CD4-positive, alpha-beta T cell treated with Interleukin-15 for 1 hour (primary cell): ENCODE measurements at places on chromosomes 11 and 22.

- DNase-seq, result no peak
Measured at GRCh38 chr11:59259867-59260475, 47.2 kb upstream of the MPEG1 start.

- DNase-seq, result no peak
Measured at GRCh38 chr11:48210052-48210451, 6.6 kb upstream of the OR4B1 start.

DNA sequence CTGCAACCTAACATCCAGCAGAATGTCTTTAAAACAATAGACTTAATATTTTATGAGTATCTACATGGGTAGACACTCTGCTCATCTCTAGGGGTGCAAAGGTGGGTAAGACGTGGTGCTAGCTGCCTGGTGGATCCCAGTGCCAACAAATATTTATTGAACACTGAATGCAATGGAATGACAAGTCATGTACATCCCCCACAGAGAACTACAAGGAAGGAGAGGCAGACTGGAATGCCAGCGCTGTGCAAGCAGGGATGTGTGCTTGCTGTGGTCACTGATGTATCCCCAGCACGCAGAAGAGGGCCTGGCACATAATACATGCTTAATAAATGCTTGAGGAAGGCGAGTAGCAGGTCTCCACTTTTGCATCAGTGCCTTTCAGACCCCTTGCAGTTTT is 61.9 kb downstream of the CD6 start:
- no peak for DNase-seq

DNA sequence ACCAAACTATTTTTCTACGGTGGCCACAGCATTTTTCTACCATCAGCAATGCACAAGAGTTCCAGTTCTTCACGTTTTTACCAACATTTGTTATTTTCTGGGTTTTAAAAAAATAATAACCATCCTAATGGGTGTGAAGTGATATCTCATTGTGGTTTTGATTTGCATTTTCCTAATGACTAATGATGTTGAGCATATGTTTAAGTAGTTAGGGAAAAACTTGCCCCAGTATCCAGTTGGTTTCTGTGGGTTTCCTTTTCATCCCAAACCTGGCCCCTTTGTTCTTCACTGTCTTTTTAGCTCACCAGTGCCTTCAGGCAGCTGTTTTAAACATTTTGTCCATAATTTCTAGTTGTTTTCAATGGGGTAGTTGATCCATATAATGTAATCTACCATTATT is 14.7 kb upstream of the PTS start:
- no peak for DNase-seq

- no peak for DNase-seq
Measured at GRCh38 chr22:23834793-23835483, 3.9 kb downstream of the DERL3 start.

DNA sequence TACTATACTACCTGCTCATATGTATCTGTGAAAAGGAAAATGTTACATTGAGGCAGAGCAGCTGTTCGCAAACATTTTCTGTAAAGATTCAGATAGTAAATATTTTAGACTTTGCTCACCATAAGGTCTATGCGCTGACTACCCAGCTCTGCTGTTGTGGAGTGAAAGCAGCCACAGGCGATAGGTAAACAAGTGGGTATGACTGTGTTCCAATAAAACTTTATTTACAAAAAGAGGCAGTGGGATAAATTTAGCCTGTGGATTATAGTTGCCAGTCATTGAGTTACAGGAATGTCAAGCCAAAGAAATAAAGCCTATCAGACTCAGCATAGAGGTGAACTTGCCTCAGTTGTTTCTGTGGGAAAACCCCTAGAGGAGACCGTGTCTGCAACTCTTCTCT is 487.7 kb upstream of the API5 start:
- DNase-seq, result no peak

GRCh38 chr11:72602250-72602904 is 71.8 kb downstream of the PDE2A start:
- no peak for DNase-seq

DNA sequence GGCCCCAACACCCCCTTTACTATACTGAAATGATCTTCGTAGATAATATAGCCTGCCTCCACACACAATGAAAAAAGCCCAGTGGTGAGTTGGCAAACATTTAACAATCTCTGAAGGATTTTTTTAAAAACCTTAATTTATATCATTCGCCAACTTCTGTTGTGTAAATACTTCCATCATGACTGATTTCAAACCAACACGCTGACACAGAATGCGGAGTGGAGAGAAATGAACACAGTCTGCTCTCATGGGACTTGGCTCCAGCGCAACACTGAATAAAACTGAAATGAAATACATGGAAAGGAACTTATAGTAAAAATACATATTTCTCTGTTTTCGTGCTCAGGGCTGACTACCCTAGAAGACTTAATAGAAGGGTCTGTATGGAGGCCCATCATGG is 61.3 kb upstream of the WNT11 start:
- no peak for DNase-seq

DNA sequence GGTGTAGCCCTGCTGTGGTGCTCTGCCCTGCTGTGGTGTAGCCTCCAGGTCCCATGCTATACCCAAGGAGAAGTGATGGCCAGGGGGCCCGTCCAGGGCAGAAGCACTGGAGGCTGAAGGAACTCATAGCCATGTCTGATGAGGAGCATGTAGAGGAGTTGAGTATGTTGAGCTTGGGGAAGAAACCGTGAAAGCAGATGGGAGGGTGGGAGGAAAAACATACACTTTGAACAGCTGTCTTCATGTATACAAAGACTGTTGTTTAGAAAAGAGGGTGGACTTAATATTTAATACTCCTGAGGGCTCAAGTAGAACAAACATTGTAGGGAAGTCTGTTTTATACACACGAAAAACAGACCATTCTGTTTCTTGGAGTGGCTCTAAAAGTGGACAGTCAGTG is 26.6 kb upstream of the TTC12 start:
- no peak for DNase-seq

DNA sequence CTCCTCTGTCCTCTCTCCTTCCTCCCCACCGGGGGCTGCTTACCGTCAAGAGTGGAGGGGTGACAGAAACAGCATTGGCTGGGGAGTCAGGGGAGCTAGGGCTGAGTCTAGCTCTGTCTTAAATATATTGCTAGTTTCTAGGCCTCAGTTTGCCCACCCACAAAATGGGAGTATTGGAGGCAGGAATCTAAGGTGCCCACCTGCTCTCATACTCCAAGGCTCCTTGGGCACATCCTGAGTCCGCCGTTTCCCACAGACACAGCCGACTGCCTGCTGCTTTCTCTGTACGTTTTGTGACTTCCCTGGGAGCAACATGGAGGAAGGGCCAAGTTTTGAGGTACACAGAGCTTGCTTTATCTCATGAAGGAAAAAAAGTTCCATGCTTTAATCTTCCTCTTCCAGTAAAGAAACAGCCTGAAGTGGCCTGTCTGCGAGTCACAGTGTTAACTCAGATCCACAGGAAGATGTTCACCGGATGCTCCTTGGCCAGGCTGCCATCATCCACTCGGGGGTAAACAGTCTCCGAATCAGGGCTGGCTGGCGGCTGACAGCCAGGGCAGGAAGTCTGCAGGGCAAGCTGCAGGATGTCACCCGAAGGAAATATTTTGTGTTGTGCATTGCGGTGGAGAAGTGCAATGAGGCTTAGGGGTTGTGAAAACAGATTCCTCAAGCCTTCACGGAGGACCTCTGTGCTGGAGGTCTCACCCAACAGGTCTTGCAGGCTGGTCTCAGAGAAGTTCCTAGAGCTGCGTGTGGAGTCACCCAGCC is 11.0 kb upstream of the CERK start:
- peak; percentile 73 for DNase-seq

DNA sequence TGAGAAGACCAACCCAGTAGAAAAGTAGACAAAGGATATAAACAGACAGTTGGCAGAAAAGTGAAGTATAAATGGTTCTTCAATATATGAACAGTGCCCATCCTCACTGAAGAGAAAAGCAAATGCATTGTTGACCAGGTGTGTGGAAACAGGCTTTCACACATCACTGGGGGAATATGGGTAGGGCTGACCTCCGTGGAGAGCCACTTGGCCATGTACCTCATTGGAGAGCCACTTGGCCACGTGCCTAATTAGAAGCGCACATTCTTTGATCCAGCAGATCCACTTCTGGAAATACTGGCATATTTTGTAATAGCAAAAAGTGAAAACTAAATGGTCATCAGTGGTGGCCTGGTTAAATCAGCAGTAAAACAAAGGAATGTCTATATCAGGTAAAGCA is 43.2 kb downstream of the PPP6R3 start:
- no peak for DNase-seq

DNA sequence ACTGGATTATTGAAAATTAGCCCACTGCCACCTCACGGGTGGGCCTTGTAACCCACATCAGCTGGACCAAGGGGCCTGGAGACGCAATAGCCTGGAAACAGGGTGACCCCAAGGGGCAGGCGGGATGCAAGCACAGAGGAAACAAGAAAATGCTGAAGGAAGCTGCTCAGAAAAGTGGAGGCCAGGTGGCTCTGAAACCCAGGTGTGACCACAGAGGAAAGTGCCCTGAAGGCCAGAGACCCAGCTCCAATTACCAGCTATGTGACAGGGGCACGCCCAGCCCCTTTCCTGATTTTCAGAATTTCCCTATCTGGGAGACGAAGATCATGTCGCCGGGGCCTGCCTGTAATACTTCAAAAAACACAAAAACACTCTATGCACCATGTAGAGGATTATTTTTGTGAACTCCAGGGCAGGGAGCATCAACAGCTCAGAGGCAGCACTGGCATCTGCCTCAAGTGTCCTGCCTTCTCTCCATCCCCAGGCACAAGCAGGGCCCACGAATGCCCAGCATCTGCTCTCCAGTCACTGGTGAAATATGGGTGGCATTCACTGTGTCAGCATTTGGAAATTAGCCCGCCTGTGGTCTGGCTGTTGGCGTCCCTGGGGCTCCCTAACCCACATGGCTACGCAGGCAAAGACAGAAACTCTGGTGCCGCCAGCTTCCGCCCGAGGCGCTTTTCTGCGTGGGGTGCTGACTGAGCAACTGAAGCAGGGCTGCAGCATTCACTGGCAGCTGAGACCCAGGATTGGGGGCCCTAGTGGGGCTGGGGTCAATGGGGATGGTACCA is 6.3 kb downstream of the KCNJ1 start:
- DNase-seq, result no peak

GRCh38 chr11:23283666-23284065 is 423.4 kb upstream of the CCDC179 start:
- no peak for DNase-seq

DNA sequence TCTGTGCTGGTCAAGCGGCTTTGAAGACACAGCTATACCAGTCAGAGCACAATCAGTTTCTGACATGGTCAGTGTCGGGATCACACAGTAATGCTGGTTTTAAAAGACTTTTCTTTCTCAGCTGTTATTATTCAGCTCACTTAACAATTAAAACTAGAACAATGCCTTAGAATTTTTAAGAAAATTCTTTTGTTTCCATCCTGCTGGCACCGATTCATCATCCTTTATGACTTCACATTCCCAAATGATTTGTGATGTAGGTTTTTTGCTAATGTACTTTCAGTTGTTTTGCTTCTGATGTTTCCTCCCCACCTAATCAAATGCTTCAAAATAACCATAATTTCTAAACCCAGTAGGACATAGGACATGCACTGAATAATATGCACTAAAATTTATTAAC is 34.5 kb upstream of the OLFML1 start:
- DNase-seq, result no peak

- no peak for DNase-seq
Measured at GRCh38 chr11:63710476-63711217, 29.3 kb downstream of the RTN3 start.

DNA sequence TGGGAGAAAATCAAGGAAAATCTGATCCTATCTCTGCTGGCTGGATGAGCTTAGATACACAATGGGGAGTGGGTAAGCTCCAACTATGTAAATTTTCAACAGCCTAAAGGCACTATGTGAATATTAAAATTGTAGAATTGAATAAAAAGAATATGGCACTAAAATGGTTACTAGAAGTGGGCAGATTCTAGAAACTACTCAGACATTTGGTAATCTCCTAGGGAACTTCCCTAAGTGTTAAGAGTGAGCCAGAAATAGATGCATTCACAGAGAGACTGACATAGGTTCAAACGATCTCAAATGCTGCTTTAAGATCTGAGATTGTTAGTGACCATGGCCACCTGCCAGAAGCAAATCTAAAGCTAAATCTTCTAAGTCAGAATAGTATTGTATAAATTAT is 4.3 kb upstream of the OR52E1 start:
- DNase-seq, result no peak

DNA sequence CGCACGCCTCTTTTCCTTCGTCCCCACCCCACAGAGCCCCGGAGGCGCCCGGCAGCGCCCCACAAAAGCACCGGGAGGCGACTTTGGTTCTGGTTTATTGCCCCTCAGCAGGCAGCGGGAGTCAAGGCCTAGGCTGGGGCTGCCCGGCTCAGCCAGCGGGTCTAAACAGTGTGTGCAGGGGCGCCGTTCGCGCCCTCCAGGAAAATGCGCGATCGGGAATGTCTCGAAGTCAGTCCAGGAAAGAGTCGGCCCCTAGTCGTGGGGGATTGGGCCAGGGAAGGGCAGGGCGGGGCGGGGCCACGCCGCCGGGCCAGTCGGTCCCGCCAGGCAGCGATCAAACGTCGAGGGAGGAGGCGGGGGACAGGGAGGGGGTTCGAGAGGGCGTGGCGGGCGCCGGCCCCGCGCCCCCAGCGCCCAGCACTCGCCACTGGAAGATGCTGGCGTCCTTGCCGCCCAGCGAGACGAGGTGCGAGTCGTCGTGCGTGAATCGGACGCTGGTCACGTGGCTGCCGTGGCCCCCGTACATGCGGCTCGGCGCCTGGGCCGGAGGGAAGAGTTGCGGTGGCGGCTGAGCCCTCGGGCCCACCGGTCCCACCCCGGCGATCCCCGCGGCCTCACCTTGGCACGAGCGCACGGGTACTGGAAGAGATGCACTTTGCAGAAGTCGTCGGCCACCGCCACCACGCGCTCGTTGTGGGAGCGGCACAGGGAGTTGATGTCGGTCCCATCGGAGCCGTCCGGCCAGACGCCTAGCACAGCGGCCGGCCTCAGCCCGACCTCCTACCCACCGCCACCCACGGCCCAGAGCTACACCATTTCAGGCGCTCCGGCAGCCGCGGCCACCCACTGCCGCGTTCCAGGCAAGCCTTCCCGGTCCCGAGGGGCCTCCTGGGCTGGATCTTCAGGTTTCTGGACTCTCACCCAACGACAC is 741 bp upstream of the MTA2 start:
- no peak for DNase-seq
